H7 (cell line): ENCODE measurements at places on chromosomes 7 and 10.

DNA sequence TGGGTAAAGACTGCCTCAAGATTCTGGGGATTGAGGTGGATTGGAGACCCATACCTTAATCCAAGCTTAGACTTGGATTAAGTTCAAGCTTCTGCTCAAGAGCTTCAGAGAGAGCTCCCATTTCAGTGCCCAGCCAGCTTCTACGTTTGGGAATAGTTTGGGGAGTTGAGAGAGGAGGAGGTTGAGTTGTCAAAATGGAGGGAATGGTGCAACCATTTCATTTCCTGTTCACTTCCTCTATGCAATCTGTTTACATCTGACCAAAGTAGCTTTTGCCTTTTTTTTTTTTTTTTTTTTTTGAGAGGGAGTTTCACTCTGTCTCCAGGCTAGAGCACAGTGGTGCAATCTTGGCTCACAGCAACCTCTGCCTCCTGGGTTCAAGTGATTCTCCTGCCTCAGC lies 65.8 kb downstream of the ENTPD1 start:
- DNase-seq, result no peak

DNA sequence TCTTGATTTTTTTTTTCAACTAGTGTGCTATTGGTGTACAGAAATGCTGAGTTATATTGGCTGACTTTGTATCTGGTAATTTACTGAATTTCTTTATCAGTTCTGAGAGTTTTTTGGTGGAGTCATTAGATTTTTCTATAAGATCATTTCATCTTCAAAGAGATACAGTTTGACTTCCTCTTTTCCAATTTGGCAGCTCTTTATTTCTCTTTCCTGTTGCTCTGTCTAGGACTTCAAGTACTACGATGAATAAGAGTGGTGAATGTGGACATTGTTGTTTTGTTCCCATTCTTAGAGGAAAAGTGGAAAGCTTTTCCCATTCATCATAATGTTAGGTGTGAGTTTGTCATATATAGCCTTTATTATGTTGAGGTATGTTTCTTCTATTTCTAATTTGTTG lies 50.2 kb downstream of the LOXL4 start:
- no peak for DNase-seq

DNA sequence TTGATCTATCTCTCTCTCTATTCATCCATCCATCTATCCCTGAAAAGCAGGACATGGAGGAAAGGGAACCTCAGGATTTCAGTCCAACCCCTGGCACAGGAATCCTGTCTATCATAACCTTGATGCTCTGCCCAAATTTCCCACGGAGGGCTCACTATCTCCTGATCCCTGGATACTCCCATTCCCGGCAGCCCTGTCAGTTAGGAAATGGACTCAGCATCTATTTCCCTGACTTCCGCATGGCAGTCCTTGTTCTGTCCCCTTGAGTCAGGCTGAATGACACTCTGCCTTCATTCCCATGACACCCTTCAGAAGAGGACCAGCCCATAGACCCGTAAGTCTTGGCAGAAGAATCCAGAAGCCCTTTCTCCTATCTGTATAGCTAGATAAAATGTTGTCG lies 77.7 kb downstream of the VWA2 start:
- no peak for DNase-seq

GRCh38 chr7:74071121-74071520 lies 12.5 kb upstream of the LIMK1 start:
- DNase-seq, result no peak

- DNase-seq, result no peak
Measured at GRCh38 chr10:52918714-52919305, 146.2 kb upstream of the MBL2 start.

DNA sequence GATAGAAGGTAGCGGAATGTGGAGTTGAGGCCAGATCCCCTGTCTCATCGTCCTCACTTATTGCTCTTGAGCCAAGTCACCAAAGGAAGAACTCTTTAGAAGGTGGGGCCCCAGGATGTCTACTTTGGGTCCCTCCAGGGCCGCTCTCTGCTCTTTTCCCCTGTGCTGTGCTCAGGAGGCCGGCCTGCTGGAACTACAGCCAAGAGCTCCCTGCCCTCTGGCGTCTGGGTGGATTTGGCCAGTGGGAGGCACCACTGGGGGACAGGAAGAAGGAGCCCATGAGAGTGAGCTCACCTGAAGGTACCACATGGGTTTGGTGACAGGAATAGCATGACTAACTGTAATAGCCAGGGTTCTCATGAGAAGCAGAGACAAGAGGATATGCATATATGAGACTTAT lies 97.7 kb upstream of the FAM180A start:
- DNase-seq, result no peak

DNA sequence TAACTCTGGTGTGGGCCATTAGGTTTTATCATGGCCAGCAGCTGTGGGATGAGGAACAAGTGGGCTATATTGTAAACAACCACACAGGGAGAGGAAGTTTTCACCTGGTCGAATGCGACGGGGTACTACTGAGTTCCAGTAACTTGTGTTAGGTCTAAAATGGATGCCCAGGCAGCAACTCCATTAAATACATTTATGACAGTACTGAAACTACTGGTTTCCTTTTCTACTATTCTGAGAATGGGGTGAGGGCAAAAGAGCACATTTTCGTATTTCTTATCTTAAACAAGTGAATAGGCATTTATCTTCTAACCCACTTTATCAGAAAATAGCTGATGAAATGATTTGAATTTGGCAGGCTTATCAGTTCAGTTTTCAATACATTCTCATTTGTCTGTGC lies 109.7 kb downstream of the C1GALT1 start:
- DNase-seq, result no peak

GRCh38 chr10:44974082-44974627 lies 4.5 kb downstream of the DEPP1 start:
- DNase-seq, result no peak
